ENCODE measurements at places on chromosomes 2 and 18. TPM values are rescaled to one million over a fixed set of nuclear protein-coding genes. Genes with fewer than 3 reads are reported as not detected.

DNA sequence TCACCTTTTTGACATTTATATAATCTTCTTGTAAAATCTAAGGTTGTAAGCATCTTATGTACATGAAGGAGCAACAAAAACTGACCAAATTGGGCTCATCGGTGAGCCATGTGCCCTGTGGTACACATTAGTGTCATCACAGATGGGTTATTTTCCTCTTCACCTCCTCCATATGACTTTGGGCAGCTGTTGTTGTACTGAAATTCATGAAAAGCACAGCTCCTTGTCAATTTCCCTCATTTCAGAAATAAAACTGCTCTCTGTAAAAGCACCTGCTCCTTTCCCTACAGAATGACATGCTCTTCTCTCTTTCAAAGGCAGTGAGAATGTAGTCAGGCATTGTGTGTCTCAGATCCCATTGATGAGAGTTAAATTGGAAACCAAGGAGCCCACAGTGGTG is 42.0 kb downstream of the DTNA start:
- no peak for DNase-seq

- DNase-seq, result peak; percentile 83
Measured at GRCh38 chr2:8412082-8412481, 269.8 kb upstream of the ID2 start.

GRCh38 chr2:176454893-176455815 is 185.9 kb downstream of the MTX2 start:
- DNase-seq, result no peak

GRCh38 chr2:151083856-151084795 is 177.5 kb downstream of the RBM43 start:
- DNase-seq, result no peak

DNA sequence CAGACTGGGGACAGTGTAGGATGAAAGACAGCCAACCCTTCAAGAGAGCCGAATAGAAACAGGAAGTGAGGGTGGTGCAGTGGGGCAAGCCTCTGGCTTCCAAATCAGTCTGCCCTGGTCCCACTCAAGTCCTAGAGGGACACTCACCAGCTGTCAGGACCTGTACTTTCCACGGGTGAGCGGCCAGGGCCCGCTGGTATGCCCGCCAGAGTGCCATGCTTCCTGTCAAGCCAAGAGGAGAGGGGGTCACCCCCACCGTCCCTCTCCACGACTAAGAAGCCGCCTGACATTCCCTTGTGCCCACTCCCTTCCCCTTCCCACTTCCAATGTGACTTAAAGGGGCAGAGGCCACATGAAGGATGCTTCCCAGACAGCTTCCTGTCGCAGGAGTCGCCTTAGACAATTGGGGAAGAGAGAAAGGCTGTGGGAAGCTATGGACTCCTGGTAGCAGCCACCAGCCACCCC is 564 bp downstream of the MPV17 start:
- DNase-seq, result no peak

DNA sequence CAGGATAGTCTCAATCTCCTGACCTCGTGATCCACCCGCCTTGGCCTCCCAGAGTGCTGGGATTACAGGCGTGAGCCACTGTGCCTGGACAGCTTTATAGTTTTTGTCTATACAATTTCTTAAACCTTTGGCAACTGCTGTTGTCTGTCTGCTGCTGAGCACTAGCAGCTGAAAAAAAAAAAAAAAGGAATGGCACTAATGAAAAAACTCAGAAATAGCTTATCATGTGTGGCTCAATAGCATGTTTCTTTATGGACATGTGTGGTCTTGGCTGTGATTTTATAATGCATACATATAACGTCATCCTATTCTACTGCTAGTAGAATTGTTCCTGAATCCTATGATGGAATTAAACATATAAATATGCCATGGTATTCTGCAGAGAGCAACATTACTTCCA is 231.2 kb downstream of the TPGS2 start:
- no peak for DNase-seq

DNA sequence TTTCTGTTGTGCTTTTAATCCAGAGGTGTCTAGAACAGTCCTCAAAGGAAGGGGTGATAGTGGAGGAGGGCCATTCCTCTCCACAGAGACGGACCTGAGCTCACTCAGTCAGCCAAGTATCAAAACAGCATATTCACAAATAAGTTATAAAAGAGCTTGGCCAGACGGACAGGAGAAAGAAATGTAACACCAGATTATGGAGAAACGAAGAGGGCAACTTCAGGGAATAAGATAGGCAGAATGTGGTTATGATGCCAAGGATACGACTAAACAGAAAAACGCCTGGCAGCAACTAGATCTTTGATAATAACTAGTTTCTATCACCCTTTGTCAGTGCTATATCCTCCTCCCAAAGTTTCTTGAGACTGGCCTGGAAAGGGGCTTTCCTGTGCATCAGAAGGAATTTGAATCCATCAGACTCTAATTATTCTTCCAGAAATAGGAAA is 42.5 kb downstream of the MAP4K3 start:
- DNase-seq, result no peak

- DNase-seq, result no peak
Measured at GRCh38 chr2:30809938-30810337, 2.7 kb upstream of the CAPN13 start.

DNA sequence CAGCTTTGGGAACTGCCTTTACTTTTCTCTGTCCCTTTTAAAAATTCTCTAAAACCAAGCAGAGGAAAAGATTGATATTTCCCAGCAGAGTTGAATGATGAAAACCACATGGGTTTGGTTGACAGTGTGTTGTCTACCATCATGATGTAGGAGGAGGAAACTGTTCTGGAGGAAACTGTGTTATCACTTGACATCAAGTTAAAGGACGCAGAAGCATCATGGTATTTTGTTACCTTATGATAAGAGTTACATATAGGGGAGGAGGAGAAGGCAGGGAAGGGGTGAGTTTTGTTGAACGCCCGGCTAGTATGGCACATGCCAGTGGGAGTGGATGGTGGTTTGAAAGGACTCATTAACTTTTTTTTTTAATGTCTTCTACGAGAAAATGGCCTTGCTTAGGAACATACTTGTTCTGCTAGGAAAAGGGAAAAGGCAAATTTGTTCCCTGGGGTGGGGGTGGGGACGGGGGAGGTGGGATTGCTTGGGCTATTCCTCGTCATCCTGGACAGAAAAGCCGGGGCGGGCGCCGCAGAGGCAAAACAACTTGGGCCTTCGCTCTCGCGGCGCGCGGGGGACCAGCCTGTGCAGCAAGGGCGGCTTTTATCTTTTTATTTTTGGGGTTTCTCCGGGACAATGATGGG is 766 bp downstream of the TMEM17 start:
- DNase-seq, result no peak

DNA sequence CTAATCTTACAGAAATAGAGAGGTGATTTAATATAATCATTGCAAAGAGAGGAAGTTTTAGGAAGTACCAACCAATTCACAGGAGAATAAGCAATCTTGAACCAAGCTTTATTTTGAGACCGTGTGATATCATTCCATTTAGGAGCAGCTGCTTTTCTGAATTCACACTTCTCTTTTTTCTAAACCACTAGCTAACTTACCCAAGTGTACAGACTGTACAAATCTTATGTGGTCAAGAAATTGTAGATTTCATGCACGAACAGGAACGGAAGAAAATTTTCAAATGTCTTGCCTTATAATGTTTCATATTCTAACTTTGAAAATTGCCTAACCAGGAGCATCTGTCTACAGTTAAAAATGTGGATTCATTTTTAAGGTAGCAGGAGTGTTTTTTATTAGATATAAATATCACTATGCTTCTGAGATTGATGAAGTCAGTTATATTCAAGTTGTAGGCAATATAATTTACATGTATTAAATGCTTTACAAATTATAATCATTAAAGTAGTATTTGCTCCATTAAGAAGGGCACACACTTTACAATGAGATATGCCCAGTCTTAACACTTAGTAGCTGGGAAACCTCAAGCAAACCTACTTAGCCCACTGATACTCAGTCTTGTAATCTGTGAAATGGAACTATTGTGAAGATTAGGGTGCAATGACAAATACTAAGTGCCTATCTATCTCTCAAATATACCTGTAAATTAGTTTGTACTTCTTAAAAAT is 302.2 kb upstream of the STON1 start:
- no peak for DNase-seq

GRCh38 chr18:37574113-37574512 is 8.5 kb upstream of the CELF4 start:
- no peak for DNase-seq

DNA sequence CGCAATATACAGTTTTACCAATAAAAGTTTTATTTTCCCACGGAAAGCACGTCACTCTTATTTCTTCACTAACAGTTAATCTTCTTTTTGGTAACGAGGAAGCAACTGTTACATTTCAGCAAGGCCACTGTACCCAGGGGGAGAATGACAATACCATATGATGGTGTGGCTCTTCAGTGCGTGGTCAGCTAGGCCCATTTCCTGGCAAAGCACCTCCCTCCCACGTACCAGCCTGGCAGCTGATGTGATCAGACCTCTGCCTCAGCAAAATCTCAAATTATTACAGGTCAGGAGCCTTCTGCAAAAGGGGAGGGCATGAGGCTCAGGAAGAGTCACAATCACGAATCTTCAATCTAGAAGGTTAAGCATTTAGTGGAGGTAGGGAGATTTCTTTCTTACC is 55.4 kb downstream of the KLF7 start:
- DNase-seq, result no peak

- DNase-seq, result no peak
Measured at GRCh38 chr2:128445523-128445900, 126.8 kb upstream of the HS6ST1 start.

The ACMSD gene
- 0.29 TPM for total RNA-seq

The CDKL4 gene
- total RNA-seq, result 0.23 TPM

The ALPP gene
- total RNA-seq, result not detected

The BCL11A gene
- total RNA-seq, result 4.4 TPM

The OR6B2 gene
- not detected for total RNA-seq

The NXPH2 gene
- 2.0 TPM for total RNA-seq

The NEU4 gene
- not detected for total RNA-seq

The CRYGD gene
- total RNA-seq, result not detected

Data from epithelial cell of proximal tubule (primary cell).